Sciatic nerve (tissue), 2 donors: ENCODE measurements at places on chromosomes 16 and 17. TPM values are rescaled to one million over a fixed set of nuclear protein-coding genes. Genes with fewer than 3 reads are reported as not detected.
A peak's percentile ranks its signal among the peaks of the same experiment; 100 is the strongest.

The ALOX15B gene
- not detected for total RNA-seq

- DNase-seq = no peak
Measured at GRCh38 chr17:2089021-2089422, 34.1 kb downstream of the HIC1 start.

The PNMT gene
- 1.3 TPM for total RNA-seq

The ITGAX gene
- total RNA-seq = 41.1 TPM

- DNase-seq = no peak
Measured at GRCh38 chr17:32335687-32336086, 6.3 kb downstream of the C17orf75 start.

The CCL14 gene
- 96.8 TPM for total RNA-seq

GRCh38 chr16:72198021-72198711, 26.2 kb upstream of the PMFBP1 start:
- peak; percentile 72 for DNase-seq

DNA sequence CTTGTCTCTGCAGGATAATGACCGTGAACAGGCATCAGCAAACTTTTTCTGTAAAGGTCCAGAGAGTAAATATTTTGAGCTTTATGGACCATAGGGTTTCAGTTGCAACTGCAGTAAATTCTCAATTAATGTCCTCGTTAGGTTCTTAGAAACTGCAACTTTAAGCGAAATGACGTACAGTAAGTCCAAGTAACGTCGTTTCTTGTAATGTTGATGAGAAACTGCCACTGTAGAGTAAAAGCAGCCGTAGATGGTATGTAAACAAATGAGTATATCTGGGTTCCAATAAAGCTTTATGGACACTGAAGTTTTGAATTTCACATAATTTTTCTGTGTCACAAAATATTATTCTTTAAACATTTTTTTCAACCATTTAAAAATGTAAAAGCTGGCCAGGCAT, 4.9 kb downstream of the CHD9 start:
- no peak for DNase-seq

The MGAT5B gene
- 1.4 TPM for total RNA-seq

- DNase-seq = no peak
Measured at GRCh38 chr17:57639381-57639780, 105.7 kb downstream of the CCDC182 start.

DNA sequence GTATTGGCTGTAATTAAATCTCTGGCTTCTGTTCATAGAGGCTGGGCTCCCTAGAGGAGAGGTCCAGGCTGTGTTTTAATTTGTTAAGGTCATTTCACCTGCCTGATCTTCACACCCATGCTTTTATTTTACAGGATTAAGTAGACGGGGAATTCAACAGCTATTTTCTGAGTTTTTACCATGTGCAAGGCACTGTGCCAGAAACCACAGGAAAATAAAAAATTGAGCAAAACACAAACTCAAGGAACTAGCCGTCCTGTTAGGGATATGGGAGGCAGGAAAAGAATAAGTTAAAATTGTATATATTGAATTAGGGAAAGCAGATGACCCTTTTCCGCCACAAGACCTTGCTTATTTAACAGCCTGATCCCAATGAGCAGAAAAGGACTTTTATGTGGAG, 29.1 kb downstream of the HS3ST3A1 start:
- no peak for DNase-seq
